Stimulated activated CD8-positive, alpha-beta memory T cell treated with anti-CD3 and anti-CD28 coated beads, Interleukin-4, amount 100 ng/mL, for 24 hours (primary cell): ENCODE measurements at places on chromosomes 3 and 15.

- no peak for DNase-seq
Observed at GRCh38 chr3:106431721-106432120, 562.9 kb upstream of the CBLB start.

GRCh38 chr3:155196131-155197021 lies 97.1 kb downstream of the STRIT1 start:
- DNase-seq = no peak

- no peak for DNase-seq
Observed at GRCh38 chr3:42214064-42214463, 51.9 kb downstream of the CCK start.

- no peak for DNase-seq
Observed at GRCh38 chr15:66845266-66845785, 143.3 kb downstream of the SMAD6 start.

DNA sequence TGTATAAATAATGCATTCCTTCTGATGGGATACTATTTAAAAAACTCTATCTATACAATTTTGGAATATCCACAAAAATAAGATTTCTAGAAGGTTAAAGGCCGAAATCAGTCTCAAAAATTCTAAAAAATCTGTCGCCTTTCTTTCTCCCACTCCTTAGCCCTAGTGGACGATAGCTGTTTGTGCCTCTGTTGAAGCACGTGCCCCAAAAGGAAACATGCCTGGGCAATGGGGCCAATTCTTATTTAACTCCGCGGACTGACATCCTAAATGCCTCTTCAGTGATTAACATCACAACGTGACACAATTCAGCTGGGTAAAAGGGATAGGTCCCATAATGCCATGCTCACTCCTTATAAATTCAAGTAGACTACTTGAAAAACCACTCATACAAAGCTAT lies 65.1 kb downstream of the GAP43 start:
- no peak for DNase-seq

DNA sequence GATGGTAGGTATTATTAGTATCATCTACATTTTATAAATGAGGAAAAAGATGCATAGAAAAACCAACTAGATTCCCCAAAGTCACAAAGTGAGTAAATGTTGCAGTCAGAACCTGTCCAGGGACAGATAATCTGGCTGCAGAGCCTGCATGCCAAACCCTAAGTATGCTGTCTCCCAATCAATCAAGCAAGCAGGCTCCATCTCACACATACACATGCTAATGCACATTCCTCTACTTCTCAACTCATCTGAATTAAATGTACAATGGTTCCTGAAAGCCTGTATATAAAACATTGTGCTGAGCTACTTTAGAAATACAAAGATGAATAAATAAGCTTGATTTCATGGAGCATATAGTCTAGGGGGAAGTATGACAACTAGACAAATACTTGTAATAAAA lies 101.0 kb downstream of the CBLB start:
- no peak for DNase-seq

- DNase-seq = no peak
Observed at GRCh38 chr15:25180606-25181292, 226.0 kb downstream of the SNRPN start.

GRCh38 chr3:146884296-146884695 lies 279.1 kb upstream of the PLSCR5 start:
- no peak for DNase-seq

- DNase-seq = no peak
Observed at GRCh38 chr3:57746156-57747010, 9.7 kb upstream of the SLMAP start.

GRCh38 chr3:175118382-175118941 lies 259.3 kb downstream of the NAALADL2 start:
- DNase-seq = no peak

GRCh38 chr3:64438812-64439211 lies 213.5 kb upstream of the PRICKLE2 start:
- no peak for DNase-seq
